Activated CD4-positive, CD25-positive, alpha-beta regulatory T cell treated with anti-CD3 and anti-CD28 coated beads, Interleukin-2, amount 50 U/mL, for 24 hours (primary cell): ENCODE measurements at places on chromosomes 11 and 22.

DNA sequence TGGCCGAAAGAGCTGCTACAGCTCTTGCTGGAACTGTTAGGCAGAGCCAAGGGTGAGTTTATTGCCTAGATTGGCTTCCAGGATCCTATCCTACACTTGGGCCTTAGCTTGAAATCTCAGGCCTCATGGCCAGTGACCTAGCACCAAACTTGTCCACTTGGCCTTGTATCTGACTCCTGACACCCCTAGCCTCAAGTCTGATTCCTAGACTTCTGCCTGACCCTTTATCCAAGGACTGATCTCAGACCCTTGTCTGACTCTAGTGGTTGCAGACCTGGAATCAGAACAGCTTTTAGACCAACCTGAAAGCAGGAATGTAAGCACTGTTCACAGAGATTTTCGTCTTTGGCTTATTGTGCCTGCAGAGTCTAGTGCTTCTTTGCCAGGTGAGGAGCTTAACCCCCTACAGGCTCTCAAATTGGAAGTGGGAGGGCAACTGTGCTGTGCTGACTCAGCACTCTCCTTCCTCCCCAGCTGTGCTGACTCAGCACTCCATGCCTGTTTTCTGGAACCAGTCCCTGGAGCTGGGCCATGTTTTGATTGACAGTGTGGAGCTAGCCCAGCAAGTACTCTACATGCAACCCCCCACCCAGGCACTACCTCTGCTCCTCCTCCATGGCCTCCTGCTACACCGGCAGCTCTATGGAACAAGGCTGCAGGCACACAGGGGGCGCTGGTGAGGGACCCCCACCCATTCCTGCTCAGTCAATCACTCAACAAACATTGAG lies 35.1 kb downstream of the RRP8 start:
- ATAC-seq = no peak

DNA sequence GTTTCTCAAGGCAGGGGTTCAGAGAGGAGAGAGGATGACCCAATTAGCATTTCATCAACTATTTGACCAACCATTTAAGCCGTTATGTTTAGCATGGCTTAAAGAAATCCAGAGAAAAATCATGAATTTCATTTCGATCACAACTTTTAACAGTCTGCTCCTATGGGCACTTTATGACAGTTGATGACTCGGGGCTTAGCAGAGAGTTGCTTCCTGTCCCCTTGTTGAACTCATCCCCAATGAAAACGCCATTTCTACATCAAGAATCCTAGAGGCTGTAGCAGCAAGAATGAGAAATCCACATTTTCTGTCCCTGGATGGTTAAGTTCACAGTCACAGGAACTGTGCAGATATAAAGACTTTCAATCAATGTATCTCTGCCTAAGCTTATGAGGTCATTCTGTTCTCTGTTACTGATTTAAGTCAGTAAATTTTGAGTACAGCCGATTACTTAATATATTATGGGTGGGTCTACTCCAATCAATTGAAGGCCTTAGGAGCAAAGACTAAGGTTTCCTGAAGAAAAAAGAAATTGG lies 81.1 kb downstream of the BDNF start:
- no peak for ATAC-seq

GRCh38 chr22:19691721-19692341 lies 22.5 kb upstream of the SEPTIN5 start:
- no peak for ATAC-seq

- ATAC-seq = no peak
These were observed 51.9 kb upstream of the PTPRJ start for GRCh38 chr11:47928426-47928825.

DNA sequence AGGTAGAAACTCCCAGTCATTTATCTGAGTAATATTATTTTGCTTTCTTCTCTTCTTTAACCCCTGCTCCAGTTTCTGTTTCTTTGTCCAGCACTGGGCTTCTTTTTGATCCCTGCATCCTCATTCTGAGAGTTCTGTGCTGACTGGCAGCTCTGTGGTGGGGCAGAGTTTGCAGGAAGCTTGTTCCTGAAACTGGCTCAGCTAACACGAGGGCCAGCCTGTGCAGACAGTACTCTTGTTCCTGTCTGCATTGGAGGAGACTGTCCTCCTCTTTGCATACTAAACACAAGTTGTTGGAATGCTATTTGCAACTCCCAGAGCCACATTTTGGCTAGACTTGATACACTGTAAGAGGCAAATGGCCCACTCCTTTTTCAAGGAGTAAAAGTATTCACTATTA lies 93.1 kb upstream of the HORMAD2 start:
- no peak for ATAC-seq

DNA sequence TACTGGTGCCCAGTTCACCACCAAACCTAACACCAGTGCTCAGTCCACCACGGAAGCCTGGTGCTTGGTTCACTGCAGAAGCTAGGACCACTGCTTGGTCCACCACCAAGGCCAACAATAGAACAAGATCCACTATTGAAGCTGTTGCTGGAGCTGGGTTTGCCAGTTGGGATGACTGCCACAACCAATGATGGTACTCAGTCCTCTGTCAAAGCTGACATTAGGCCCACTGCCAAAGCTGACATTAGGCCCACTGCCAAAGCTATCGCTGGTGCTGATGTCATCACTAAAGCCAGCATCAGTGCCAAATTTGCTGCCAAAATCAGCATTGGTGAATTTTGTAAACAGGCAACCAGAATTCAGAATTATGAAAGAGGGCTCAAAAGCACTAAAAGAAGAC lies 1850.2 kb upstream of the RAG2 start:
- ATAC-seq = no peak

GRCh38 chr22:34851918-34852662 lies 213.9 kb upstream of the ISX start:
- ATAC-seq = no peak

DNA sequence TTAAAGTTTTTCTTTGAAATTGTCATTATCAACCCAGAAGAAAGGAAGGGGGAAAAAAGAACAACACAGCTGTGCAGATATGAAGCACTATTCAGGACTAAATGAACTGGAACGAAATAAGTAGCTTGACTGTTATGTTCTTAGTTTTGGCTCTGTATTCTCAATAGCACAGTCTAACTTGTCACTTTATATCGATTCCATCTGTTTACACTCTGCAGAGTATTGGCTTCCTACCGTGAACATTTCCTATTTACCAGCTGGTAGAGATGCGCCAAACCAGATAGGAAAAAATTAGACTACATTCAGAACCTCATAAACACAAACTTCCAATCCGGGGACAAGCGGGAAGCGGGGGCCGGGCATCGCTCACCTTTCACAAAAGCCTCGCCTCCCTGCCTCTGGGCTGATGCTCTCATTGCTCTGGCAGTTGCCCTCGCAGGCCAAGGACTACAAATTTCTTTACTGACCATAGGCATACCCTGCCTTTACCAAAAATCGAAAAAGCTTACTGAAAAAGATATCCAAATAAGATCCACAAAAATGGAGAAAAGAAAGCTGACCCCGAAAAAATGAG lies 66.2 kb downstream of the EFCAB6 start:
- ATAC-seq = no peak

GRCh38 chr11:10117709-10118351 lies 176.2 kb downstream of the SBF2 start:
- no peak for ATAC-seq

GRCh38 chr11:501001-501682 lies 5.9 kb downstream of the RNH1 start:
- no peak for ATAC-seq

GRCh38 chr11:58649623-58650022 lies 27.2 kb downstream of the CNTF start:
- no peak for ATAC-seq

- ATAC-seq = no peak
These were observed 481.7 kb upstream of the CADM1 start for GRCh38 chr11:115985896-115986295.

GRCh38 chr11:26088391-26088790 lies 243.5 kb upstream of the ANO3 start:
- ATAC-seq = no peak

- ATAC-seq = no peak
These were observed 60.0 kb downstream of the PKNOX2 start for GRCh38 chr11:125224391-125225021.

- no peak for ATAC-seq
These were observed 11.5 kb downstream of the RNH1 start for GRCh38 chr11:495537-495931.
